ENCODE measurements at places on chromosomes 7 and 10.

- no peak for DNase-seq
Observed at GRCh38 chr7:5620459-5620881, 161.0 kb downstream of the RNF216 start.

GRCh38 chr7:151872531-151873401 is 4.1 kb downstream of the PRKAG2 start:
- DNase-seq: no peak

DNA sequence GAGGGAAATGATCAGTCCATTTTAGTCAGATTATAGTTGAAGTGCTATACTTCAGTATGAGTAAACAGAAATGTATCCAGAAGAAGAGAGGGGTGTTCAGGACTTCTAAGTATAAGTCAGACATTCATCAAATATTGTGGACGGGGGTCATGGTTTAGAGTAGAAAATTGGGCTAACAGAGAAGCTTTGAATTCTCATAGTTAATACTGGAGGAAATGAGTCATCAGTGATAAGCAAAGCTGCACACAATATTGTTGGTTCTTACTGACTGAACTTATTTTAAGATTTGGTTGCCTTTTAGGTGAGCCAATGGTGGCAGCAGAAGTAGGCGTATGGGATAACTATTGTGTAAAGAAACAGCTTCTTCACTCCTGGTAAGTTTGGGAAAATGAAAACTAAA is 1.7 kb upstream of the SUMF2 start:
- DNase-seq: no peak

GRCh38 chr10:75312440-75312839 is 76.7 kb upstream of the COMTD1 start:
- no peak for DNase-seq

DNA sequence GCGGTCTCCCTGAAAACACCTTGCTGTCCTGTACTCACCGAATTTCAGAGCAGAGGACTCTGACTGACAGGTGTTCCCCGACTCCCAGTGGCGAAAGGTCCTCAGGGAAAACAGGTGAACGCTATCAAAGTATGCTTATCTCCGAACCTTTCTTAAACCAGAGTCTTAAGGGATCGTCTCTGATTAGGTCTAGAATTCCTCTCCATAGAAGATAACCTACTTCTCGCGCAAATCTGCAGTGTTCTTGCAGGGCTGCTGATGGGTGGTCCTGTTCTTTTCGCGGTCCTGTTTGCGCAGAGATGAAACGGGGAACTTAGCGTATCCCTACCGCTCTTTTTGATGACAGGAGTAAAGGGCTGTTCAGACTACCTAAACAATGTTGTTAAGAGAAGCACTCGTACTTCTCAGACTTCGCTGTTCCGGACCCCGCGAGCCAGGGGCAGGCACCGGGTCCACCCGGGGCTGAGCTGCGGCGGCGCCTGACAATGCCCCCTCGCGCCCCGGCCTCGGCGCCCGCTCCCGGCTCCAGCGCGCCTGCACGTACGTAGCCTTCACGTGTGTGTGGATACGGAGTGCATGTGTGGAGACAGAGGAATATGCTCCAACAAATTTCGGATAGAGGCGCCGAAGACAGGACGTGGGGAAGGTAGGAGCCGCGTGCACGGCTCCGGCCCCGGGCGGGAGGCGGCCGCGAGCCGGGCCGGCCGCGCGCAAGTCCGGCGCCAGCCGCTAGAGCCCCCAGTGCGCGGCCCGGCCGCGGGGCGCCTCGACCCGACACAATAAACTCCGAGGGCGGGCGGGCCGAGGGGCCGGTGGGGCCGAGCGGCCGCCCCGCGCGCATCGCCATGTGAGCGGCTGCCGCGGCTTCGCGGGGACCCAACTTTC is 766 bp upstream of the ZMYND11 start:
- DNase-seq: no peak

- no peak for DNase-seq
Observed at GRCh38 chr10:44306762-44307161, 78.1 kb downstream of the CXCL12 start.

- no peak for DNase-seq
Observed at GRCh38 chr7:147607157-147607800, 983.3 kb upstream of the C7orf33 start.

- no peak for DNase-seq
Observed at GRCh38 chr10:89555688-89556445, 20.5 kb upstream of the SLC16A12 start.

GRCh38 chr7:39095875-39096619 is 118.3 kb downstream of the POU6F2 start:
- DNase-seq: no peak

GRCh38 chr10:124906551-124907001 is 35.3 kb upstream of the ZRANB1 start:
- no peak for DNase-seq

- DNase-seq: no peak
Observed at GRCh38 chr7:140005754-140006503, 56.8 kb downstream of the PARP12 start.

Data from esophagus squamous epithelium (tissue), 5 donors.